Liver (tissue), 10 donors: ENCODE measurements at places on chromosomes 11 and 22.

- H3K36me3 ChIP-seq: no peaks in the 10 kb centered on the region
- H3K27ac ChIP-seq: no peak overlapping the region
- no peak for DNase-seq
- H3K4me3 ChIP-seq: no peak overlapping the region
- no peaks in the 10 kb centered on the region for H3K27me3 ChIP-seq
Measured at GRCh38 chr11:92330114-92330513, 105.5 kb downstream of the FAT3 start.

- H3K4me1 ChIP-seq: peaks cover 54% of the 10 kb centered on the region
- DNase-seq: peak; percentile 80
- H3K27me3 ChIP-seq: no peaks in the 10 kb centered on the region
- no peaks in the 10 kb centered on the region for H3K36me3 ChIP-seq
- peak within 1 kb of the TSS; percentile 84 for H3K27ac ChIP-seq
Measured at GRCh38 chr11:10304495-10305261, at the start of gene ADM. TSS of gene ADM (plus strand) at chr11:10305073. CDS start at chr11:10305701, 628 bp downstream.

- peaks cover 4% of the 10 kb centered on the region for H3K4me1 ChIP-seq
- H3K27ac ChIP-seq: no peak overlapping the region
- no peak for DNase-seq
- no peaks in the 10 kb centered on the region for H3K27me3 ChIP-seq
Measured at GRCh38 chr11:6505577-6506240, 8.6 kb downstream of the DNHD1 start.

- no peaks in the 10 kb centered on the region for H3K27me3 ChIP-seq
- H3K4me1 ChIP-seq: peaks cover 17% of the 10 kb centered on the region
- H3K27ac ChIP-seq: no peak overlapping the region
Measured at GRCh38 chr11:118522571-118523072, 4.7 kb upstream of the TTC36 start.

GRCh38 chr11:6389905-6390717 lies at the start of gene SMPD1:
TSS of gene SMPD1 (plus strand) at chr11:6390474. CDS start at chr11:6390599, 125 bp downstream.
- H3K4me1 ChIP-seq: peaks cover 34% of the 10 kb centered on the region
- no peaks in the 10 kb centered on the region for H3K27me3 ChIP-seq
- H3K36me3 ChIP-seq: peaks cover 11% of the 10 kb centered on the region
- H3K4me3 ChIP-seq: peak within 1 kb of the TSS; percentile 93

DNA sequence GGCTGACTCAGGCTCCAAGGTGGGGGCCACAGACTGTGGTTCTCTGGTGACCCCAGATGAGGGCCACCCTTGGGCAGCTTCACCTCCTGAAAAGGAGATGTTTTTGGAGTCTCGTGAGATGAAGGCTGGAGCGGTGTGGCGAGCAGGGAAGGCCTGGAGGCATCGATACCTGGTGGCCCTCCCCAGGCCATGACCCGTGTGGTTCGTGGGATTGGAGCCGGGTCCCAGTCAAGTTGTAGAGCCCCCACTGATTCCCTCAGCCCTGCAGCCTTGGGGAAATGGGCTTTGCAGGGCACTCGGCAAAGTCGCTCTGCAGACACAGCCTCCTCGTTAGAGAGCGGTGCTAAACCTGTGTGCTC lies 1083.4 kb downstream of the BRD1 start:
- H3K4me1 ChIP-seq: no peaks in the 10 kb centered on the region
- H3K27ac ChIP-seq: no peak overlapping the region

- no peak overlapping the region for H3K4me3 ChIP-seq
- no peaks in the 10 kb centered on the region for H3K27me3 ChIP-seq
- no peak overlapping the region for H3K27ac ChIP-seq
- H3K4me1 ChIP-seq: peaks cover 15% of the 10 kb centered on the region
- H3K36me3 ChIP-seq: no peaks in the 10 kb centered on the region
Measured at GRCh38 chr22:17853073-17853472, 78.8 kb upstream of the BID start.

GRCh38 chr11:112751772-112752171 lies 209.4 kb upstream of the NCAM1 start:
- no peak overlapping the region for H3K4me3 ChIP-seq
- H3K27me3 ChIP-seq: no peaks in the 10 kb centered on the region
- no peaks in the 10 kb centered on the region for H3K4me1 ChIP-seq

- H3K4me1 ChIP-seq: no peaks in the 10 kb centered on the region
- no peak for DNase-seq
- no peak overlapping the region for H3K4me3 ChIP-seq
Measured at GRCh38 chr11:6452219-6452618, 11.4 kb upstream of the HPX start.

- H3K4me3 ChIP-seq: no peak overlapping the region
- DNase-seq: no peak
- H3K4me1 ChIP-seq: no peaks in the 10 kb centered on the region
- no peaks in the 10 kb centered on the region for H3K27me3 ChIP-seq
- no peak overlapping the region for H3K27ac ChIP-seq
Measured at GRCh38 chr22:37218771-37219411, 6.6 kb upstream of the SSTR3 start.

DNA sequence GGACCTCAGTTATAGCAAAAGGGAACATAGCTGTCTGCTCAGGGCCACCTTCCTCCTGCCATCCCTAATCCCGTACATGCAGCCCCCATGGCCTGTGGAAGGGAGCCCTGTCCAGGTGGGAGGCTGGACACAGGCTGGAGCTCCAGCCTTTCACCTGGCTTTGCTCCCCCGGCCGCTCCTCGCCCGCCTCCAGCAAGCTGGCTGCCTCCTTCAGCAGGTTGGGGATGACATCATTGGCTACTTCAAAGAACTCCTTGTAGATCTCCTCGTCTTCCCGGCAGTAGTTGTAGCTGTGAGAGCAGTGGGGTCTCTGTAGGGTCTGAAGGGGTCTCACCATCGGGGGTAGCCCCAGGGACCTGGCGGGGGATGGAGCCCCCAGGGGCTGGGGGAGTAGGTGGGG lies 2.5 kb upstream of the MAP4K2 start:
- H3K27me3 ChIP-seq: no peaks in the 10 kb centered on the region
- no peak for DNase-seq
- H3K36me3 ChIP-seq: peaks cover 6% of the 10 kb centered on the region
- peaks cover 22% of the 10 kb centered on the region for H3K4me1 ChIP-seq
- H3K27ac ChIP-seq: no peak overlapping the region

- peaks cover 8% of the 10 kb centered on the region for H3K36me3 ChIP-seq
- H3K27me3 ChIP-seq: no peaks in the 10 kb centered on the region
- no peak for DNase-seq
- H3K4me3 ChIP-seq: no peak overlapping the region
- no peaks in the 10 kb centered on the region for H3K4me1 ChIP-seq
- H3K27ac ChIP-seq: no peak overlapping the region
Measured at GRCh38 chr11:77186302-77186701, 58.3 kb downstream of the MYO7A start.

GRCh38 chr22:36753120-36753802 lies 22.7 kb downstream of the IFT27 start:
- H3K4me3 ChIP-seq: no peak overlapping the region
- H3K27ac ChIP-seq: no peak overlapping the region
- DNase-seq: no peak
- no peaks in the 10 kb centered on the region for H3K27me3 ChIP-seq

DNA sequence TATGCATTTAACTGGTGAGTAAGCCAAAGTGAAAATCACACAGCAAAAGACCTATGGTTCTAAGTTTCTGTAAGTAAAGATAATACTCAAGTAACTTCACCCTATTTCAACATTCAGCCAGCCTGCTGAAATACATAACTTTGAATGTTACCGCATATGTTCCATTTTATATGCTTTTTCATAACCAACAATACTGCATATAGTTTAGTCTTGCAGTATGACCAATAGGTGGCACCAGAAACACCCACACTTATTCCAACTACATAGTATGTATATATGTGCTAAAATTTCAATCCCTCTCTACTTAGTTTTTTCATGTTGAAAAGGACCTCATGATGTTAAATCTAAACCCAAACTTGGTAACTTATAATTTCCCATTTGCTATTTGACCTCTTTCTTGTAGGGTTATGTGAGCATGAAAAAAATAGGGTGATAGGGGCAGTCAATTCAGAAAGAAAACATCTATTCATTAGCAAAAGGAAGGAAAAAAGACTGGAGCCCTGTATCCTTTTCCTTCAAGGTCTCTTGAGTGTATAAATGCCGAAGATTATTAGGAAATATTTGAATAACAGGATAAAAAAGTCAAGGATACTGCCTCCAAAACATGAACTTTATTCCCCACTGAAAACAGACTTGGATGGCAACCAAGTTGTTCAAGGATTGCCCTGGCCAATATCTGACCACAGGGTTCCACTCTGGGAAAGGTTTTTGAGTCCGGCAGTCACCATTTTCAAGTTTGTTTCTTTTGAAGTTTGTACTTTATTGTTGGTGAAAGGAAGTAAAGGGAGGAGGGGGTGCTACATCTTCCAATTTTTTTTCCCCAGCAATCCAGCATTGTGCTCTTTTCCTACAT lies 23.8 kb upstream of the FZD4 start:
- H3K4me1 ChIP-seq: peaks cover 9% of the 10 kb centered on the region
- H3K27ac ChIP-seq: no peak overlapping the region
- no peaks in the 10 kb centered on the region for H3K36me3 ChIP-seq
- DNase-seq: no peak

- no peak overlapping the region for H3K4me3 ChIP-seq
- H3K36me3 ChIP-seq: no peaks in the 10 kb centered on the region
- peaks cover 5% of the 10 kb centered on the region for H3K4me1 ChIP-seq
- H3K27ac ChIP-seq: no peak overlapping the region
- no peaks in the 10 kb centered on the region for H3K27me3 ChIP-seq
Measured at GRCh38 chr11:66741153-66741552, 12.1 kb upstream of the SPTBN2 start.

DNA sequence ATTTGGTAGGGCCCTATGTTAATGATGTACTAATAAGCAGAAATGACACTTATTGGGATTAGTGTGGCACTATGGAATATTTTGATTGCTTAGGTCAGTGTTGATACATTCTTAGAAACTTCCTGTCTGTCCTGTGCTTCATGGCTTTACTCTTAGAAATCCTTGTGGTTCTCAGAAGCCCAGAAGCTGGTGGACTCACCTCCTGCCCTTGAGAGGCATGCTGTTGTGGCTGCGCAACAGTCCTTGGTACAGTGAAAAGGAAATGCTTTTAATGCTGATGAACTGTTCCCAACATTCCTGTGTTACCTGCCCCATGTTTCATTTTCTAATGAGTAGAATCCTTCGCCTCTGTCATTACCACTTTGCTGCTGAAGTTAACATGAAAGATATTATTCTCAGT lies 52.4 kb upstream of the MYO18B start:
- H3K4me3 ChIP-seq: no peak overlapping the region
- H3K27ac ChIP-seq: no peak overlapping the region
- DNase-seq: no peak
- no peaks in the 10 kb centered on the region for H3K27me3 ChIP-seq
- no peaks in the 10 kb centered on the region for H3K36me3 ChIP-seq

DNA sequence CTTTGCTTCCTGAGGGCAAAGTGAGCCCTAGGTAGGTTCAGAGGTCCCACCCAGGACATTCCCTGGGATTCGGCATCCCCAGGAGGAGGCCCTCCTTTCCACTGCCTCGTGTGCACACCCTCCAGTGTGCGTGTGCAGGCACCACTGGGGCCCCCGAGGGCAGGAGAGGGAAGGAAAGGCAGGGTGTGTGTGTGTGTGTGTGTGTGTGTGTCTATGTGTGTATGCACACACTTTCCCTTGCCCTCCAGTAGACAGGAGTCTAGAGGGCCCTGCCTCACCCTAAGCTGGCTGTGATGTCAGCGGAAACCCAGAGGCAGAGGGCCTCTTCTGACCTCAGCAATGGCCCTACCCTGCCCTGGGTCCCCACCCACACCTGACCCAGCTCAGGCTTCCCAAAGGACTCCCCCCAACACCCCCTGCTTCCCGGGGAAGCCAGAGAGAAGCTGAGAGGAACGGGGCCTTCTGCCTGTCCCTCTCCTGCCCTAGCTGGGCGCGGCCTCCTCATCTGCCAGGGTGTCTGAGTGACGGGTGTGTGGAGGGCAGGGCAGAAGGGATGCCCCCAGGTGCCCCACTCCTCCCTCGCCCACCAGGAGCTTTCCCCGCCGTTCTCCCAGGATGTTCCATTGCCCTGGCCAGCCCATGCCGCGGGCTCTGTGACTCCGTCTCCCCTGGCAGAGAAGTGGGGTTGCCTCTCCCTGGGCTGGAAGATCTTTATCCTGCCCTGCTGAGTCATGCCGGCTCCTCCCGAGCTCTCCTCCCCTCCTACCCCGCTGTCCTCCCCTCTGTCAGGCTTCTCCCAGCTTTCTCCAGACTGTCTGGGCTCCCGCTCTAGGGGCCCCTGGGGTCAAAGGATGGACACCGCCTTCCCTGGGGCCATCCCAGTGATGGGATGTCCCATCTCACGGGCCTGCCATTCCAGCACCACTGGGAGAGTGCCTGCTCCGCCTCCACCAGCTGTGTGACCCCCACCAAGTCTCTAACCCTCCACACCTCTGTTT lies 6.0 kb upstream of the CLCF1 start:
- no peak overlapping the region for H3K4me3 ChIP-seq
- no peaks in the 10 kb centered on the region for H3K27me3 ChIP-seq
- no peak overlapping the region for H3K27ac ChIP-seq
- peaks cover 5% of the 10 kb centered on the region for H3K4me1 ChIP-seq
- no peaks in the 10 kb centered on the region for H3K36me3 ChIP-seq
- DNase-seq: no peak

DNA sequence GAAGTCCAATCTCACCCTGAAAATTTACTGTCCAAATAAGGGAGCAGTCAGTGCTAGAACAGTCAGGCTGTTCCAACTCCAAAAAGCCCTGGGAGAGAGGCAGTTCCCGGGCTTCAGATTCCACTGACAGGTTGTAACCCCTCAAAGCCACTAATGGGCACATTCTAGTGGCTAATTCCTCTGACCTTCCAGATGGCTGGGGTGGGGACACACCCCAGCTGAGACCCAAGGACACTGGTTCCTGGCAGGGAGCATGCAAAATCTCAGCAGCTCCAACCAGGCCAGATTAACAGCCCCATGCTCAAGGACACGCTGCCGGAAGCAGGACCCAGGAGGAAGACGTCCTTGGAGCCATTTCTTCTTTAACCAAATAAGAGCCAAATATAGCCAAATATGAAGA lies 92.7 kb downstream of the RPL27A start:
- no peaks in the 10 kb centered on the region for H3K27me3 ChIP-seq
- no peak overlapping the region for H3K4me3 ChIP-seq
- peaks cover 1% of the 10 kb centered on the region for H3K36me3 ChIP-seq
- H3K27ac ChIP-seq: no peak overlapping the region
- H3K4me1 ChIP-seq: no peaks in the 10 kb centered on the region
